ENCODE measurements at places on chromosomes 1 and 21.
A peak's percentile ranks its signal among the peaks of the same experiment; 100 is the strongest.

DNA sequence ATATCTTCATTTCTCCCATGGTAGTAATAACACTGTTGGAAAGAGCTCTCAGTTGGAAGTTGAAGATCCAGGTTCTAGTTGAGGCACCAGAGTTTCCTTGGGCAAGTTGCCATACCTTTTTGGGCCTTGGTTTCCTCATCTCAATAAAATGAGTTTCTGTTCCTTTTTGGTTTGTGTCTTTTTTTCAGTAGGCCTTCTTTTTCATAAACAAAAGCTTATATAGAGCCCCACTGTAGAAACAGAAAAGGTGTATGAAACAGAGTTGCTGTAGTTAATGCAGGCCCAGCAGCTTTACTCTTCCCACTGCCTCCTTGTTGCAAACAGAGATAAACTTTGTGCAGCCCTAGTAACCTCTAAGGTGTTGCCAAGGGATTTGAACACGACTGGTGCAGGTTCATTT is 41.7 kb downstream of the WNT4 start:
- no peak for DNase-seq

DNA sequence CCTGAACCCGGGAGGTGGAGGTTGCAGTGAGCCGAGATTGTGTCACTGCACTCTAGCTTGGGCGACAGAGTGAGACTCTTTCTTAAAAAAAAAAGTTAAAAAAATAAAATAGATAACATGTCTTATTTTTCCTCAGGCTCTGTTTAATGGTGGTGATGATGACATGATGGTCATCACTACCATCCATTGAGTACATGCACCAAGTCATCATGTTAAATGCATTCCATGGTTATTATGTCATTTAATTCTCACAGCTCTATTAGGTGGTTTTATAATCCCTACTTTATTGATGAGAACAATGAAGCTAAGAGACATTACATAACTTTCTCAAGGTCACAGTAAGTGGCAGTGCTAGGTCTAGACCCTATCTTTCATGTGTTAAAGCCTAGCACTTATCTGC is 34.4 kb upstream of the MAB21L3 start:
- no peak for DNase-seq

GRCh38 chr1:242224461-242224860 is 225.6 kb upstream of the MAP1LC3C start:
- no peak for DNase-seq

GRCh38 chr1:2300851-2301606 is 72.9 kb downstream of the SKI start:
- peak; percentile 87 for DNase-seq

DNA sequence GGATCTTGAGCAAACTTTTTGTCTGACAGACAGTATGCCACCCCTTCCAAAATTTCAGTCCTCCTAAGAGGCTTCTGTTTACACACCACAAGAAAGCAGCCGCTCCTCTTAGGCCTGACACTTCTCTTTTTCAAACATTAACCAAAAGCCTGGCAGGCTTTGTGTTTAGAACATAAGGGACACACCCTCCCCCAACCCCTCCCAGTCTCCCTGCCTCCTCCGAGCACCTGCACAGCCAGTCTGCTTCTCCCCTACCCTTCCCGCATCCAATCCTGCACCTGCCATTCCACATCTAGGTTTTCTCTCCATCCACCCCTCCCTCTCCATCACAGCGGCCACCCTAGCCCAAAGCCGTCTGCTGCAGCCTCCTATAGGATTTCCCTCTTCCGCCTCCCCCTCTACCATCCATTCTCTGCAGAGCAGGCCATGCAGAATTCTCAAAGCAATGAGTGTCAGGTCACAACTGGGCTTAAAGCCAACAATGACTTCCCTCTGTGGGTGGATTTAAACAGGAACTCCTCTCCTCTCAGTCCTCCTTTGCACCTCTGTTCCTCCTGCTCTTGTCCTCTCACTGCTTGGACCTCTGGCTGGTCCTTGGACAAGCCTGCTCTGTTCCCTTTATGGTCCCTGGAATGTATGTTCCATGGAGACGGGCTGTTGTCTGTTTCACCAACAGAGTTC is 478.2 kb downstream of the NPHP4 start:
- no peak for DNase-seq

DNA sequence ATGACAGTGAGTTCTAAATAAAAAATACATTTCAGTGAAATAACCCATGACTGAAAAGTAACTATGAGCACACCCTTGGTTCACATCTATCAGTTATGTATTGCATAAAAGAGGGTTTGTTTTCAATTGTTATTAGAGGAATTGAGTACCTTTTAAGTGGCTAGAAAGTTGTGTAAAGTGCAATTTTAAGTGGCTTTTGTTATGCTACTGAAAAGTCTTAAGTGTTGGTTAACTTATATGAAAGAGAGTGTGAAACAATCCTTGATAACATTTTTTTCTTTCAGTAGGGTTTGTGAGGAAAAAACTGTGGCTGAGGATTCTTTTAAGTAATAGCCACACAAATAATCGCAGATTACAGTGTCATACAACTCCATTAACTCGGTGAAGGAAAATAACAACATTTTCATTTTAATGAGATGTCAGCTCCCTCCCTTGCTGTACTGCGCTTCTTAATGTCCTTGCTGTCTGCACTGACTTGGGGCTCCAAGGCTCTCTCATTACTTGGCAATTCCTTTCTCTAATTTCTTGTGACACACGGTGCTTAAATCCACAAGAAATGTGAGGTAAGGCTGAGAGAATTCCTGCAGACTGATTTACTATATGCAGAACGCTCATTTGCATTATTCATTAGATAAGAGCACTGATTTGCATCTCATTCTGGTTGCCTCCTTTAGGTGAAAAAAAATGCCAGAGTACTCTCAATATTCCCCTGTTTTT is 40.6 kb downstream of the NTNG1 start:
- DNase-seq: no peak

DNA sequence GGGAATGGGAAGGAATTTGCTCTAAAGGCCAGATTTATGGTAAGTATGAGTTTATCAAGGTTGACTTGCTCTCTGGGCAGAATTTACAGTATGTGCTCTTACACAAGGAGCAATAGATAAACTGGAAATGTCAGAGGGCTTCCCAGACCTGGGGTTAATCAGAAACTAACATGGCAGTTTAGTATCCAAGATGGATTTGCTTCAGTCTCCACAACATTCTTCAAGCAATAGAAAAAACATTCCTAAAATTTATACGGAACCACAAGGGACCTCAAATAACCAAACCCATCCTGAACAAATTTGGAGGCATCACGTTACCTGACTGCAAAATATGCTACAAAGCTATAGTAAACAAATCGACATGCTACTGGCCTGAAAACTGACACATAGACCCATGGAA is 606.7 kb upstream of the CHRM3 start:
- no peak for DNase-seq

- no peak for DNase-seq
Observed at GRCh38 chr1:100778748-100779147, 59.2 kb downstream of the VCAM1 start.

DNA sequence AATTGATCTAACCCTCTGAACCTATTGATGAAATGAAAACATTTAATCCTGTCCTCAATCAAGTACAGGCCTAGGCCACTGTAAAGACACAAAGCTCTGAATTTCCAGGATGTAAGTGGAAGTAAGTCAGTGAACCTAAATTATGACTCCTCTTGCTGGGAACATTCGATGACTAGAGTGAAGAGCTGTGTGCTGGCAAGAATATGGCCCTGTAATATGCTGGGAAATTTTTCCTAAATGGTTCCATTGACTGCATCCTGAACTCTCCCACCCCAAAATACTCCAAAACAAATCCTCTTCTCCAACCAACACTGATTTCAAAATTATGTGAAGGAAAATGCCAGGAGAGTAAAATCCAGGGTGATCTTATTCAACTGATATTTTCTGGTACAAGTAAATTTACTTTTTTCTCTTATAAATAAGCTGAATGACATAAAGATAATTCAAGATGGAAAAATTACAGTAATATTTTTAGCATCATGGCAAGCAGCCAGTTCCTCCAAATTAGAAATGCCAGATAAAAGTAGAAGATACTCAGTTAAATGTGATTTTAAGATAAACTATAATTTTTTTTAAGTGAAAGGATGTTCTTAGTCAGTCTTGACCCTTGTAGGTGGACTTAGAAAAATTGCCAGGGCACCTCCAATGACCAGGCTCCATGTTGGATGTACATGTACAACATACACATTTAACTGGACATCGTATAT is 269.4 kb downstream of the PTGER3 start:
- DNase-seq: no peak

- no peak for DNase-seq
Observed at GRCh38 chr1:5857011-5857410, 135.2 kb downstream of the NPHP4 start.

DNA sequence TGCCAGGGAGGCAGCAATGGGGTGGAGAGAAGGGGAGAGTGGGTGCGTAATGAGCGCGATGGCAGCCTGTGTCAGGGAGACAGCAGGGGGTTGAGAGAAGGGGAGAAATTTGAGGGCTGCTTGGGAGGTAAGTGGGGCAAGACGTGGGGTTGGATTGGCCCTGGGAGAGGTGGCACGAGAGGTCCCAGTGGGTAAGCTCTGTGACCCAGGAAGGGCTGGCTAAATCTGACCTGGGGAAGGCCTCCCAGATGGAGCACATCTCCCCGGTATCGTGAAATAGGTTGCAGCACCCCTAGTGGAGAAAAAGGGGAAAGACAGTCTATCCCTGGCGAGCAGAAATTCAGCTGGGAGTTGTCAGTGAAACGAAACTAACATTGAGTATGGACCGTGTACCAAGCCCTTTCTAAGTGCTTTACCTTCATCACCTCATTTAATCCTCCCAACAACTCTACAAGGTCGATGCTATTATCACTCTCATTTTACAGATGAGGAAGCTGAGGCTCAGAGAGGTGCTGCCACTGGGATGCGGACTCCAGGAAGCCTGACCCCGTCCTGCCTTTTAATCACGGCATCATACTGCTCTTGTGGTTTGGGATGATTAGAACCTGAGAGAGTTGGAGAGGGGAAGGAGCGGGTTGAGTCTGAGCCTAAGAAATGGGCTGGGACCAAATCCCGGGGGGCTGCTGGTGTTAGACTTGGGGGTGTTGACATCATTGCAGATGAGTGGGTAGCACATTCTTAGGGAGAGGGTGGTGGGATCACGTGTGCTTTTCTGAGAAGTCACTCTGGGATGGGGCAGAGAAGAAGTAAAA is 56.6 kb upstream of the RPL11 start:
- DNase-seq: peak; percentile 40

GRCh38 chr1:115041654-115042053 is 12.0 kb downstream of the TSHB start:
- DNase-seq: no peak

DNA sequence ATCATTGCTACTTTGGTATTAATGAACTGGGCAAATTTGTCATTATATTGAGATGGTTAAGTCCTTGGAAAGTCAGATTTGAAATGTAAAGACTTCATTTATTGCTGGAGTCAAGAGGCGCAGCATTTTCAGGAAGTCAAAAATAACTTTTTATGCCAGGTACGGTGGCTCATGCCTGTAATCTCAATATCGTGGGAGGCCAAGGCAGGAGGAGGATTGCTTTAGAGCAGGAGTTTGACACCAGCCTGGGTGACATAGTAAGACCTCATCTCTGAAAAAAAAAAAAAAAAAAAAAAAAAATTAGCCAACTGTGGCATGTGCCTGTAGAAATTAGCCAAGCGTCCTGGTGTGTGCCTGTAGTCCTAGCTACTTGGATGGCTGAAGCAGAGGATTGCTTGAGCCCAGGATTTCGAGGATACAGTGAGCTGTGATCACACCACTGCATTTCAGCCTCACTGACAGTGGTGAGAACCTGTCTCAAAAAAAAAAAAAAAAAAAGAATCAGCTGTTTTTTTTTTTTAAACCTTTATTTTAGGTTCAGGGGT is 5.5 kb downstream of the HIPK1 start:
- DNase-seq: no peak

DNA sequence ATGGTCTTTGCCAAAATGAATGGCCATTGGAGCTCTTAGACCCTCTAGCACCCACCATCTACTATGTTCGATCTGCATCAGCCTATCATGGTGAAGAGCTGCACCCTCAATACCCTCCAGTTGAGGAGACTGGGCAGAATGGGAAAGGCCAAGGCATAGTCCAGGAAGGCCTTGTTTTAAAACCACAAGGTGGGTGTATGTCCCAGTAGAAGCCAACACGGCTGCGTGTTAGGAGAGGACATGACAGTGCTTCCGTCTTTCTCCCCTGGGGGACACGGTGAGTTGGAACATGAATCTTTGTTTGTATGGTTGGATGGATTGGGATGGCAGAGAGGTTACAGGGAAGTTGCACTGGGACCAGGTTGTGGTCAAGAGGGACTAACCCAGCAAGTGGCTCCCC is 18.6 kb upstream of the SH3D21 start:
- no peak for DNase-seq

- DNase-seq: no peak
Observed at GRCh38 chr21:45534636-45535331, 7.5 kb downstream of the SLC19A1 start.

DNA sequence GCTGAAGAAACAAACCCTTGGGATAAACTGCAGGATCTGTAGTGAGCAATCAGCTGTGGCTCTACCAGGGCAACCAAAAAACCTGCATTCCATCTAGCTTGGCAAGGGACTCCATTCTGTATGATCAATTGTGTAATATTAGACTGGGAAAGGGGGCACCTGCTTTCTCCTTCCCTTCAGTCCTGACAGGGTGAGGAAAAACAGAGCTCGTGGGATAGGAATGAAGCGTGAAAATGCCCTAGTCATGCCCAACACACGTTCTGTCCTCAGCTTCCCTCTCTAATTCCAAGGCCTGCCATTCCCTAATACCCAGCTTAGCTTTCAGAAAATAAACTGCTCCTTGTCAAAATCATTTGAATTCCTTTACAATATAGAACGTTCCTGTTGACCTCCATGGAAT is 442.3 kb downstream of the PLPP3 start:
- no peak for DNase-seq

- peak; percentile 53 for DNase-seq
Observed at GRCh38 chr1:151251656-151252470, 2.7 kb upstream of the PSMD4 start.
